Caudate nucleus (tissue), 63 donors: ENCODE measurements at places on chromosomes 12 and 14.

- DNase-seq = no peak
Measured at GRCh38 chr12:110932046-110932445, 11.7 kb upstream of the MYL2 start.

- DNase-seq = no peak
Measured at GRCh38 chr14:91482263-91483013, 27.7 kb downstream of the PPP4R3A start.

DNA sequence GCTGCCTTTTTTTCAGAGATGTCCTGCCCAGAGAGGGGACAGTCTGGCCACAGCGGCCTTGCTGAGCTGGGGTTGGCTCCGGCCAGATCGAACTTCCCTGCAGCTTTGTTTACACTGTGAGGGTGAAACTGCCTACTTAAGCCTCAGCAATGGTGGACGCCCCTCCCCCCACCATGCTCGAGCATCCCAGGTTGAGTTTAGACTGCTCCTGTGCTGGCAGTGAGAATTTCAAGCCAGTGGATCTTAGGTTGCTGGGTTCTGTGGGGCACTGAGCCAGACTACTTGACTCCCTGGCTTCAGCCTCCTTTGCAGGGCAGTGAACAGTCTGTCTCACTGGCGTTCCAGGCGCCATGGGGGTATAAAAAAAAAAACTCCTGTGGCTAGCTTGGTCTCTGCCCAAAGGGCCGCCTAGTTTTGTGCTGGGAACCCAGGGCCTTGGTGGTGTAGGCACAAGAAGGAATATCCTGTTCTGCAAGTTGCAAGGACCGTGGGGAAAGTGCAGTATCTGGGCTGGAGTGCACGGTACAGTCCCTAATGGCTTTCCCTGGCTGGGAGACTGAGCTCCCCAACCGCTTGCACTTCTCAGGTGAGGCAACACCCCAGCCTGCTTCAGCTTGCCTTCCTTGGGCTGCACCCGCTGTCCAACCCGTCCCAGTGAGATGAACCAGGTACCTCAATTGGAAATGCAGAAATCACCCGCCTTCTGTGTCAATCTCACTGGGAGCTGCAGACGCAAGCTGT is 79.1 kb downstream of the LRIG3 start:
- DNase-seq = no peak

DNA sequence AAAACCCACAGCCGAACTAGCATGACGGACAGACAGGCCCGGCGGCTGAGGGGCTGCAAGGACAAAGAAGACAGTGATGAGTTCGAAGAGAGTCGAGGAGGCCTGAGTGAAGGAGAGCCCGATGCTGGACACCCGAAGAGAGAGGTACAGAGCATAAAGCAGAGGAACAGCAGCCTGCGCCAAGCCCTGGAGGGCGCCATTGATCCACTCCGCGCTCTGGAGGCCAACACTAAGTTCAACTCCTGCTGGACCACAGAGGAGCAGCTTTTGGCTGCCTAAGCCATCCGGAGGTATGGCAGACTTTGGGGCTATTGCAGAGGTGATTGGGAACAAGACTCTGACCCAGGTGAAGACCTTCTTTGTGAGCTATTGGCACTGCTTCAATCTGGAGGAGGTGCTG is 7.8 kb upstream of the PLXNC1 start:
- no peak for DNase-seq

GRCh38 chr14:52244997-52245396 is 22.5 kb upstream of the PTGDR start:
- no peak for DNase-seq

DNA sequence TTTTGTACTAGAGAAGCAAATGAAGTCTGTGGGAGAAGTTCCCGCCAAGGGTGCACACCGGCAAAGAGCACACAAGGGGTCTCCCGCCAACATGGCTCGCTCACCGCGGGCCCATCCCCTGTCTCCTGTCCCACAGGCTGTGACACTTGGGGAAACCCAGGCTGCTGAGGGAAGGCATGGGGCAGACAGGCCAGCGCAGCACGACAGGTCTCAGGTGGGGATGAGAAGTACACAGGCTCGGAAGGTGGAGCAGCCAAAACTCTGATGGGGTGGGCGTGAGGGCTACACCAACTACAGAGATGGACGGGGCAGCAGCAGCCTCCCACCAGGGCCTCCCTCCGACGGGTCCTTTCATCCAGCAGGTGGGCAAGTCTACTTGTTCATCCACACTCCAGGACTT is 64.4 kb downstream of the RNF34 start:
- no peak for DNase-seq

DNA sequence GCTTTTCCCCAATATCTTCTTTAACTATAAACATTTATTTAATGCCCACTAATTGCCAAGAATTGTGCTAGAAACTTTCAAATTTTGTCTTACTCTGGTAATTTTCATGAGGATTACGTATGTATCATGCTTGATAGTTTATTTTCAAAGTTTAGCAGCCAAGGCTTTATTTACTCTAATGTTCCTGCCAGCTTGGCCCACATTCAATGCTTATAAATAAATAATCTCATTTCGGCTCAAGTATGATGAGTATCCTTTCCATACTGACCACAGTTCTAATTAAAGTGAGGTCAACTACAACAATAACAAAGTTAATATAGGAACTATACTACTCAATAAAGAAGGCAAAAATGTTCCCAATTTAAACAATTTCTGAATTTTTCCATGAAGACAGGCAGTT is 259.2 kb downstream of the MED13L start:
- DNase-seq = no peak

GRCh38 chr12:25001311-25001710 is 52.4 kb upstream of the BCAT1 start:
- no peak for DNase-seq

DNA sequence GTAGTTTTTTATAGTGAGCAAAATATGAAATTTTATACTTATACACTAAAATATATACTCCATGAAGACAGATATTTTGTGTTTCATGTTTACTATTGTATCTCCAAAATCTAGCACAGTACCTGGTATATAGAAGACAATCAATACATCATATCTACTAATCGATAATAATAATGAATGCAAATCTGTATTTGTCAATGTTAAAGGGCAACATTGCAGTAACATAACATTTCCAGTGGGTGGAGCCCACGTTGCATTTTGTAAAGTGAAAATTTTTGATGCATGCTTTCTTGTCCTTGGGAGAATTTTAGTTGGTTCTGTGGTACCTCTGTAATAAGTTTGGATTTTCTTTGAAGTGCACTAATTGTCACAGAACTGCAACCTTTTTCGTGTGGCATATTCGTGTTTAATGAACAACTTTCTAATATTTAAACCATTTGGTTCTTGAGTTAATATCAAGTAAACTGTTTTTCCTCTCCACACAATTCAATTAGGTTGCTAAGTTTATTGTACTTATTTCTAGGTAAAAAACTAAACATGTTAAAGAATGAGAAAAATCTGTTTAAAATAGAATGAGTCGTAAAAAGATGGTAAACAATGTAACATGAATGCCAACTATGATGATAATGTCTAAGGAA is 47.4 kb downstream of the AVPR1A start:
- no peak for DNase-seq

DNA sequence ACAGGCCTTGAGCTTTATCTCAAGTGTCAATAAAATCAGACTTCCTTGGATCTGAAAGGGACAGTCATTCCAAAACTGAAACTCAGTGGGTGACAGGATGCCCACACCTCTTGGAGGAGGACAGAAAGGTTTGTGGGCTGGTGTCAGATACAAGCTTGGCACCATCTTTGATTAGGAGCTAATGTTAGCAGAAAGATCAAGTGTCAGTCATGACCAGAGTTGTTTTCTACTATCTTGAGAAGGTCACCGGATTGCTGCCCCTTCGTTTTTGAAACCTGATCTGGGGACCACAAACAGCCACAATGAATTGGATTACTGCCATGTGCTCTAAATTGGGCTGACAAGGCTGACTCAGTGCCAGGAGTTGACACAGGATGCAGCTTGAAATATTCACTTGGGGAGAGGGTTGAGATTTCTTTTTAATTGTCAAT is 88.3 kb downstream of the OTOGL start:
- no peak for DNase-seq

- no peak for DNase-seq
Measured at GRCh38 chr14:23141706-23142444, 22.8 kb upstream of the CEBPE start.

GRCh38 chr14:55398679-55399078 is 13.0 kb downstream of the ATG14 start:
- no peak for DNase-seq

- DNase-seq = no peak
Measured at GRCh38 chr12:112694065-112694464, 97.5 kb upstream of the RPH3A start.

DNA sequence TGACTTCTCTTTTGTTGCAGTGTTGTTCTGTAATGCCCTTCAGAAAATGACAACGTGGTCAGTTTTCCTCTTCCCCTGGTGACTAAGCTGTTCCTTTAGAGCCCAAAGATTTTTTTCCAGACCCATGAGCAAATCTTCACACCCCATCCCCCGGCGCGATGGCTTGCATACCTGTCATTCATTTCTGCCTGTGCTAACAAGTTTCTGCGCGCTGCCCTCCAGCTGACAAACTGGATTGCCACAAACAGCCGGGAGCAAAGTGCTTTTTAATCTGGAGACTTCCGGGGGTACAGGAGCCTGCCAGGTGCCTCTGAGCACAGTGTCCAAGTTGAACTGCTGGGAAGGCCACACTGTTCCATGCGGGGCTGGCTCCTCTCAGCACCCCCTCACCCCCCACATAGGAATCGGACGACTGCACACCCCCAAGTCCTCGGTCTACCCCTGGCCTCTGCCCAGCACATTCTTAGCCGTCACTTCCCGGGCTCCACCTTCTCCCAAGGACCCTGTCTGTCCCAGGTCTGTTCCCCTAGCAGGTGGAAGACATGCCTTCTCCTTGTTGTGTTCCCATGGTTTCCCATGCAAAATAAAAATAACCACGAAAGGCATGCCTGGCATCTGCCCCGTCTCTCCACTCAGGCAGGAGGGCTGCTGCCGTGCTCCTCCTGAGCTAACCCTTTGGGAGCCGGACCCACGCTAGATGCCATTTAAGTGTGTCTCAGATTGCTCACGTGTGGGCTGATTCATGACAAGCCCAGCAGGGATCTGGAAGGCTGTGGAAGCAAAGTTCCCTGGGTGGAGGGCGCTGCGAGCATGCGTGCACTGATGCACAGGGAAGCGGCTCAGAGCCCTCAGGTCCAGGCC is 14.1 kb downstream of the RILPL1 start:
- DNase-seq = peak; percentile 58

DNA sequence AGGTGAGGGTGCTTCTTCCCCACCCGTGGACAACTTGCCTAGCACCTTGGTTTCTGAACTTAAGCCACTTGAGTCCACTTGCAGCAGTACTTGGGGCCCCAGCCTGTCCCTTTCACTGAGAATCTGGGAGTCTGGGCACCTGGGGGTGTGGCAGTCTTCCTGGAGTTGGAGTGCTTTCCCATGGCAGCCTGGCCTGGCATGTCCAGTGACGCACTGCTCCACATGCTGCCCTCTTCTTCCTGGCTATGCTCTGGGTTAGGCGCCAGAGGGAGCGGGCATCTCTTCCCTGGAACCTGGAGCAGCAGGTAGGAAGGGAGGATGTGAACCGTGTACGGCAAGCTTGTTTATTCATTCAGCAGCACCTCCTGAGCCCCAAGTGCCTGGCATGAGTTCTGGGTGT is 76.4 kb downstream of the PAPOLA start:
- DNase-seq = no peak

DNA sequence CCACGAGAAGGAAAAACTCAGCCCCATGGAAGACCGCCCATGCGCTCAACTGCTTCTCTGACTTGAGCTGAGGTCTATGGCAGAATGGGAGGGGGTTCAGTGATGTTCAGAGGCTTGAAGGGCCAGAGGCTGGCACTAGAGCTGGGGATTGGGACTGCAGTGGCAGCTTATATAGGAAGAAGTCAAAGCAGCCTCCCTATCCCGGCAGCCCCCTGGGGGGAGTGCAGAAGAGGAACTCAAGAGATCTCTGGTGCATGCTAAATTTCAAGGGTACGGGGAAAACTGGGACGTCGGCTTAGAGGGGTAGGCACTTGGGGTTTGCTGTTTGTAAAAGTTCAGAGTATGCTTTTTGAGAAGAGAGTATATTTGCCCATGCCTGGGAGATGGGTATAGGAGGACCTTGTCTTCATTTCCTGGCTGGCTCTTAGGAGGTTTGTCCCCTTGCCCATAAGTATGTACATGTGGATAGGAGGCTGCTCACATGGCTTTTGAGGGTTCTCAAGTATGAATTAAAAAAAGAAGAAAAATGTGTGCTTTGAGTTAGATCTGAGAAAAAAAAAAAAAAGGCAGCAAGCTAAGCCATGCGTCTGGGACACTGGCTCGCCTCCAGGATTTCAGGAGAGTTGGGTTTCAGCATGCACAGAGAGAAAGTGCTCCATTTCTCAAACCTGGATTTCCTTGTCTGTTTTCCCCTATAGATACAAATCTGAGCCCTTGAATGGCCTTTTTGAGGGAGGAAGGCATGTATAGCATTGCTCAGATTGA is 3.2 kb upstream of the MEG3 start:
- no peak for DNase-seq

- DNase-seq = no peak
Measured at GRCh38 chr12:71731439-71732356, 23.0 kb upstream of the RAB21 start.

GRCh38 chr12:116474899-116475298 is 84.3 kb upstream of the MAP1LC3B2 start:
- no peak for DNase-seq

- no peak for DNase-seq
Measured at GRCh38 chr14:94969766-94970165, 187.6 kb downstream of the DICER1 start.

DNA sequence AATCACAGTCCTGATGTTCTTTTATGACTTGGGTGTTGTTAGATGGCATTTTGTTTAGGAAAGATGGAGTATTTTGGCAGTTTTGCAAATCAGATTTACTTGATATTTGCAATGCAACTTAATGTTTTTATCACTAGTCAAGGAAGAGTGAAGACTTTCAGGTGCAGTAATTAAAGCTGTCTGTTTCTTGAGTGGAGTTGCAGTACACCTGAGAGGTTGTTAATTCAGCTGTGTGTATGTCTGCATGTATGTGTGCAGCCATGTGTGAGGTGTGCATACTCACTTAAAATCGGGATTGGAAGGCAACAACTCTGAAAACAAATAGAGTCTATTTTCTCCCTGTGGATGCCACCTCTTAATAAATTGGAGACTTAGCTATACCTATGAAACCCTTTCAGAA is 94.5 kb downstream of the RMST start:
- no peak for DNase-seq

GRCh38 chr12:116474331-116474730 is 84.8 kb upstream of the MAP1LC3B2 start:
- DNase-seq = no peak
